NCI-H69 (cell line): ENCODE measurements at places on chromosomes 4 and X.

DNA sequence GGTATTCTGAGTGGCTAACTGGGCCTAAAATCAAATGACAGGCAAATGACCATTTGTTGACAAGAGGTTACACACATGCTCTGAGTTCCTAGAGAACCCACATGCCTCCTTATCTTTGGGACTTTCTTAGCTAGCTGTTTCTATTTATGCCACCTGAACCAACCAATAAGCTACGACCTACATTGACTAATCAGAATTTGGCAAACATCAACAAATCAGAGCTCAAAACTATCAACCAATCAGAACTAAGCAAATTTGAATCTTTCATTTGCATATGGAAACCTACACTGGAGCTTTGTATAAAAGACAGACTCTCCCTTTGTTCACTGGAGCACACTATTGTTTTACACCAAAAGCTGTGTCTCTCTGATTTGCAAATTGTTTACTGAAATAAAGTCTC, 192.0 kb downstream of the CXXC4 start:
- no peak for DNase-seq

DNA sequence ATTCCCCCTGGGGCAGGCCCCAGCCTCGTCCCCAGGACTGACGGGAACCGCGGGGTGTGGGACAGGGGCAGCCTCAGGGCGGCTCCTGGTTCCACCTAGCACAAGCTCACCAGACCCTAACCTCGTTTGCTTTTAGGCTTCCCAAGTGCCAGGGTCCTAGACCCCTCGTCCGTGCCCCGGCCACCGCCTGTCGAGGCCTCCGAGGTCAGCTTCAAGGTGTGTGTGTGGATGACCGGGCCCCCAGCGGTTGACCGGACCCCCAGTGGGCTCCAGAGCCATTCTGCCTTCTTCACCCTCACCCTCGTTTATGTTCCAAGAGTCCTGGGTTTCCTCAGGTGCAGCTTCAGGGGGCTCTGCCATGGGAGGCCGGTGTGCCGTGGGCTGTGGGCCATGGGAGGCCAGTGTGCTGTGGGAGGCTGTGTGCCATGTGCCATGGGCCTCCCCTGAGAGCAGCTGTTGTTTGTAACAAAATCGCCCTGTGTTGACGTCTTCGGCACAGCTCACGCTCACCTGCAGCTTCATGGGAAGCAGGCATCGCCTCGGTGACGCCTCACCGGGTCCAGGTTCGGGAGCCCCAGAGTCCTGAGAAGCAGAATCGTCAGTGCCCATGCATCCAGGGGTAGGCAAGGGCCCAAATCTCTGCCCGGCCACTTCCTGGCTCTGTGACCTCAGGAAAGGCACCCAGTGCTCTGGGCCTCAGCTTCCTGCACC, 43.0 kb upstream of the HMX1 start:
- DNase-seq: no peak

GRCh38 chr4:159506801-159507517, 404.1 kb downstream of the RAPGEF2 start:
- no peak for DNase-seq

- DNase-seq: no peak
Measured at GRCh38 chr4:132114885-132115284, 1034.2 kb upstream of the PCDH10 start.

DNA sequence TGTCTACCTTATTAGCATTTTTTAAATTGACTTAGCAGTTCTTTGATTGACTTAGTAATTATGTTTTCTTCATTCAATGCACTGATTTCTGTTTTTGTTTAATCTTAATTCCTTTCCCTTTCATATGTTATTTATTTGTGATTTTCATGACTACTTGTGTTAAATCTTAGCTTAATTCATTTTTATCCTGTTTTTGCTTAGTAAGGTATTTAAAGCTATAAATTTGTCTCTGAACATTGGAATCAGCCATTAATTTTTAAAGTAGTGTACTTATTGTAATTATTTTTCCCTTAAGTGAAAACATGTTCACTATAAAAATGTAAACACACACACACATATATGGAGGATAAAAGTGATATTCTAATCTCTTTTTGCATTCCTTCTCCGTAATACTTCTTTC, 109.1 kb upstream of the DIPK2B start:
- no peak for DNase-seq

DNA sequence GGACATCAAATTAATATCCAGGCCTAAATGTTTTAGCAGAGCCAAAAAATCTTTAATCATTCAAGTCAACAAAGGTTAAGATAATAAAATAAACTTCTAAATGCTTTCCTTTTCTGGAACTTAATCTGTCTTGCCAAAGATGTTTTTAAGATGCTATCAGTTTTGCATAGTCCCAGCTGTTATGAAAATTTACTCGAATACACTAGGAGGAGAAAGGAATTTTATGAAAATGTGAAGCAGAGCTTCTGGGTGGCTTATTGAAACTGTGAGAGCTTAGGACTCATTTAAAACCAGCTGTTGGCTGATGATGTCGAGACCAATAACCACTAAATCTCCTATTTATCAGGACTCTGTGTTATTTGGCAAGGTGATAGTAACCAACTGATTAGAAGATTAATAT, 202.2 kb upstream of the ETNPPL start:
- no peak for DNase-seq

DNA sequence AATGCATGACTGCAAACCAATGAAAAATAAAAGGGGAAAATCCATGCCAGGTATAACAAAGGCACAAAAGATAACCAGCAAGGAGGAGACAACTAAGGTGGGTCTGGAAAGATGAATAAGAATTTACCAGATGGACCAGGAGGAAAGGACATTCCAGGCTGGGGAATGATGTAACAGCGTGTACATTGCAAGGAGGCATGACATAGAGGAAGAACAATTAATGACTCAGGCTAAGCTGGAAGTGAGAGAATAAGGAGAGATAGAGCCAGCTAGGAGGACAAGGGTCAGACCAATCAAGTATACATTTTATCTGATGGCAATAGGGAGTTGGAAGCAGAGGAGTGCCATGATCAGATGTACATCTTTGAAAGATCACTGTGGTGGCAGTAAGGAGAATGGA, 57.0 kb downstream of the MTMR8 start:
- no peak for DNase-seq

GRCh38 chr4:176635372-176636261, 157.1 kb downstream of the VEGFC start:
- DNase-seq: peak; percentile 46

DNA sequence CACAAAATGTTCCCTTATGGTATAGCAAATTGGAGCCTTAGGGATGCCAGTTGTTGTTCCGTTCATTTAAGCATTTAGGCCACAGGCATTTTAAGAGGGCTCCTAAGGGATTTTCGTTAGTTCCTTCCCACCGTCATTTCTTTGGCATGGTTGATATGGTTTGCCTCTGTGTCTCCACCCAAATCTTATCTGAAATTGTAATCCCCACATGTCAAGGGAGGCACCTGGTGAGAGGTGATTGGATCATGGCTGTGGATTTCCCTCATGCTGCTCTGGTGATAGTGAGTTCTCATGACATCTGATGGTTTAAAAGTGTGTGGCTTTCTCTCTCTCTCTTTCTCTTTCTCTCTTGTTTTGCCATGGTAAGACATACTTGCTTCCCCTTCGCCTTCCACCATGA, 104.1 kb downstream of the ASB9 start:
- no peak for DNase-seq

DNA sequence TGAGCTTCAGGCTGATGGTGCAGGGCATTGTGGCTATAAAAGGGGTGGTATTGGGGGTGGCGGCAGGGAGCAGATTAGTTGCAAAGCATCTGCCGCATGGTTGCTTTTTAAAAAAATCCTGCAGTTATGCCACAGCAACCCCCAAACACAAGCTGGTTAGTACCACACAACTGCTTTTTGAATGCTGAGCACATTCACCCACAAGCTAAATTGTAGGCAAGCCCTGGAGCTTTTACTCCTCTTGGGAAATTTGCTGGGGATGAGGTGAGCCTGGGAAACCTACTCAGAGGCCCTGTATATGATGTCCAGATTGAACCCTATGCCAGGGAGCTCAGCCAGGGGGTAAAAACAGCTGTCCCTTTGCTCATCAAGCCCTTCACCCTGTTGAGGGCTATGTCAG, 33.8 kb upstream of the TRIM2 start:
- DNase-seq: no peak

GRCh38 chrX:119495734-119496726, 27.8 kb downstream of the SLC25A5 start:
- no peak for DNase-seq

DNA sequence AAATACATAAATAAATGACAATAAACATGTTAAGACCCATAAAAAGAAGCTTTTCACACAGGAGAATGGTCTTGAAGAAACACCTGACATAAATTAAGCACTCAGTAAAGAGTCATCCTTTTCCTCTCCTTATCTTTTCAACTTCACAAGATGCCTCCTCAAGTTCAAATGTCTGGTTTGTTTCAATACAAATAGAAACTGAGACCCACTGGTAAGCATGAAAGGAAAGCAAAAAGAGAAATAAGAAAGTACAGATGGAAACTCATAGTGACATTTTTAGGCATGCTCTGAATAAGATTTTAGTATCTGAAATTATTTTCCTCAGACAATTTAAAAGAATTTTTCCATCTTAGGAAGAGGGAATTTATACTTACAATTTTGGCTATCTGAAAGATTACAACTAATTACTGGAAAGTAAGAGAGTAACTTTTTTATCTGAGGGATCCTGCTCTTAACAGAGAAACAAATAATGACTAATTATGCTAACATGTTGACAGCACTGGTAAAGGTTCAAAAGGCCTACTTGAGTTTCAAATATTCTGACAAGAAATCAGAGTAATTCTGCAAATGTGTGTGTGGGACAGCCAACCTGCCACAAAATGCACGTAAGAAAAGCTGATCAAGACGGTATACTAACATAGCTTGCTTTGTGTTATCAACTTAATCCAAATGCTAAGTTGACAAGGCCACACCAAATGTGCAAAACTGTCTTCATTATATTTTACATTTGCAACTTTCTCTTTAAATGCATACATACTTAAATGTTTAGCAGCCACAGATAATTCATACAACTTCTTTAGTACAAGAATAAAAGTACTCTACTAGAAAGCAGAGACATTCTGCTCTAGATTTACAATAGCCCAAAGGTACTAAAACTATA, 113.0 kb downstream of the IQCM start:
- DNase-seq: no peak

DNA sequence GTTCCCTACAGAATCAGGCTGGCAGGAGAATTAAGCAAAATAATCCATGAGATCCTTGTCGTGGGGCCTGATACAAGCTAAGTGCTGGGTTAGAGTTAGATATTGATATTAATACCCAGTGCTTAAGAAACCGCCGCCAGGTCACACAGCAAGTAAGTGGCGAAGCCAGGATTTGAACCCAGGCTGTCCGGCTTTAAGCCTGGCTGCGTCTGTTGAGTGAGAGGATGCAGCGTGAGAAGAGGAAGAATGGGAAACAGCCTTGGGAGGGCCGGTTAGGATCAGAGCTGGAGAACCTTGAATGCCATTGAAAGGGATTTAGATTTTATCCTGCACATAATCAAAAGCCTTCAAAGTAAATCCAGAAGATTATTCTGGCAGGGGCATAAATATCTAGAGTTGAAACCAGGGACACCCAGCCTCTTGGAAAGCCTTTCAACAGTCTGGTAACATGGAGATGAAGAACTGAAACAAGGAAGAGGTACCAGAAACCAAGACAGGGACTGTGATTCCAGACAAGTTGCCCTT, 64.8 kb upstream of the HELT start:
- no peak for DNase-seq

DNA sequence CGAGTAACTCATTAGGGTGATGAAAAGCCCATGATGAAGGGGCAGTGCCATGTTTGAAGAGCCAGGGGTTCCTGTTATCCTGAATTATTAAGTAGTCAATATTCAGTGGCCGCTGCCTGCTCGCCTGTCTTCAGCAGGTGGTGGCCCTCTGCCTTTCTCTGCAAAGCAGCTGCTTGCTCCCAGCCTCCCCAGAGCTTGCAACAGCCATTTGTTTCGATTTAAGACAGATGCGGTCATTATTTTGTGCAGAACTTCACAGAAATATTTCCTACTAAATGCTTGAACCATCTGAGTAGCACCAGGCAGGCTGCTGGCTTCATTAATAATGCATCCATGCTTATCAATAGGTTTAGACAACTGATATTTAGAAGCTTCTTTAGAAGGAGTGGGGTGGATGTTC, 104.3 kb upstream of the TTC29 start:
- DNase-seq: no peak

GRCh38 chr4:148270630-148271029, 171.6 kb downstream of the NR3C2 start:
- no peak for DNase-seq

GRCh38 chr4:53147711-53148110, 218.2 kb downstream of the SCFD2 start:
- no peak for DNase-seq

DNA sequence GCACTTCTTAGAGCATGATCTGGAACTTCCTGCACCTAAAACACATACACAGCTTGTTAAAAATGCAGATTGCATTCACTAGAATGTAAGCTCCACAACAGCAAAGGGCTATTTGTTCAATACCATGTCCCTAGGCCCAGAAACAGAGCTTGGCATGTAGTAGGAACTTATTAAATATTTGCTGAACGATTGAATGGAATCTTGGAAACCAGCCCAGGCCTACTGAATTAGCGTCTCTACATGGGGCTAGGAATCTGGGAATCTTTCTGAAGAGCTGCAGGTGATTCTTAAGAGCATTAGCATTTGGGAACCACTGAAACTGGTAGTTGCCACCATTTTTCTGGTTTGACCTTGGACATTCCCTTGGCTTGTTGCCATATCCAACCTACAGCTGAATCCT, 234.1 kb downstream of the STIM2 start:
- peak; percentile 82 for DNase-seq

GRCh38 chr4:185108669-185109068, 34.4 kb upstream of the SLC25A4 start:
- no peak for DNase-seq

DNA sequence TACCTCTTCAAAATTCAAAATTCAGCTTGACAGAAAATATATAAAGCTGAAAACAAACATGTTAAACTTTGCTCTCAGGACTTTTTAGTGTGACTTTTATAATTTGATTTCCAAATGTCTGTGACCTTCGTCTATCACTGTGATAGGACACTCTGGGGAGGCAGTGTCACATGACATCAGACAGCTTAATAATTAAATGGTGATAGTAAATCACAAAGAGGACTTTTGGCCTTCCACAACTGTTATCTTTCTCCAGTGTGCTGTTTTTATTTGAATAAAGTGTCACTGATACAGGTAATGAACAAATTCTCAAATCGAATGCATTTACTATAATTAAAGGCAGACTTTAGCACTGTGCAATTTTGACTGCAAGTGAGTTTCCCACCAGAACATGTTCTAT, 83.1 kb downstream of the MID1 start:
- DNase-seq: no peak
